Stimulated activated CD4-positive, alpha-beta T cell treated with anti-CD3 and anti-CD28 coated beads, Interleukin-4, amount 100 ng/mL, for 4 hours (primary cell): ENCODE measurements at places on chromosomes 16 and 17.

DNA sequence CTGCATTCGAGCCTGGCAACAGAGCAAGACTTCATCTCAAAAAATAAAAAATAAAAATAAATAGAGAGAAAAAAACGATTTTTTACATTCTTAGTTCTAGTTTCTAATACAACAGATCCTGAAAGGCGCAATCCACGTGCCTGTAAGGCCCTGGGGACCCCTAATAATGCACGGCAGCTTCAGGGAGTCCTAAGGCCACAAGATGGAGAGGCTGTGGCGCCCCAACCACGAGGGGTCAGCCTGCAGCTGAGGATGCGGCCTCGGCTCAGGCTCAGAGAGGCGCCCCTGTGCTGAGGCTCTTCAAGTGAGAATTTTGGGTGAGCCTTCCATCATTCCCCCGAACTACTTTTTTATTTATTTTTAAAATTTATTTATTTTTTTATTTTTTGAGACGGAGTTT is 10.9 kb downstream of the P4HB start:
- no peak for DNase-seq

- no peak for DNase-seq
Measured at GRCh38 chr17:82858376-82859126, 18.7 kb upstream of the ZNF750 start.

DNA sequence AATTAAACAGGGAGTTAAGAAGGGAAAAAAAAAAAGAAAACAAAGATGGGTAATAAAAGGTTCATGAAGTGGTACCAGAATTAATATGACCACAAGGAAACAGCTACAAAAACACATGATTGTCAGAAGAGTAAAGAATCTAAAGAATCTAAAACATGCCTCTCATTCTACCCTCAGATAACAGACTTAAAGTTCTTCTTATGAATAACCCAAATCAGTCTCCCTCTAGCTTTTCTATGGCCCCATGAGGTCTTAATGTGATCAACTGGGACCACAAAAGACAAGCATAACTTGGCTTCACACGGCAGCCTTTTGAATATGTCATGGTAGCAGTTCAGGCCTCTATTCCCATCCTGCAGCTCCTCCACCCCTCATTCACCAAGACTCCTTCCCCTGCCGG is 6.9 kb downstream of the MYH10 start:
- no peak for DNase-seq

- DNase-seq = no peak
Measured at GRCh38 chr17:68036304-68037147, 991 bp downstream of the KPNA2 start.
